ENCODE measurements at places on chromosomes 3 and 15. TPM values are rescaled to one million over a fixed set of nuclear protein-coding genes. Genes with fewer than 3 reads are reported as not detected.

DNA sequence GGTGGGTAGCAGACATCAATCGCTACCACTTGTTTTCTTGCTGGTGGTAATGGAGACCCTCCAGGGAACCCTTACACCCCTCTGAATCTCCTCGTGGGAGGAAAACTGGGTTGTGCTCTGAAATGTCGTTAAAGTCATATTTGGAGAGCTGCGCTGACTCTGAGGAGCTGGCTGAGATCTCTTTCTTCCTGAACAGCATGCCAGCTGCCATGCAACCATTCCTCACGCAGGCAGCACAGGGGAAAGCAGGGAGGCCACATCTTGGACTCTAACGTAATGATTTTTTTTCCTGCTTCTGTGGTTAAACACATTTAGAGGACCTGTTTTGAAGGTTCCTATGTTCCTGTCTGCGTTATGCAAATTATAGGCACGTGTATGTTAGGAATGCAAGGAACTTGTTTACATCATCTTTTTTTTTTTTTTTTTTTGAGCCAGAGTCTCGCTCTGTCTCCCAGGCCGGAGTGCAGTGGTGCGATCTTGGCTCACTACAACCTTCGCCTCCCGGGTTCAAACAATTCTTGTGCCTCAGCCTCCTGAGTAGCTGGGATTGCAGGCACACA is 156.7 kb downstream of the TJP1 start:
- H3K27ac ChIP-seq, result no peak overlapping the region
- no peaks in the 10 kb centered on the region for H3K36me3 ChIP-seq
- no peak for DNase-seq
- no peak overlapping the region for H3K4me3 ChIP-seq
- H3K27me3 ChIP-seq, result no peaks in the 10 kb centered on the region

DNA sequence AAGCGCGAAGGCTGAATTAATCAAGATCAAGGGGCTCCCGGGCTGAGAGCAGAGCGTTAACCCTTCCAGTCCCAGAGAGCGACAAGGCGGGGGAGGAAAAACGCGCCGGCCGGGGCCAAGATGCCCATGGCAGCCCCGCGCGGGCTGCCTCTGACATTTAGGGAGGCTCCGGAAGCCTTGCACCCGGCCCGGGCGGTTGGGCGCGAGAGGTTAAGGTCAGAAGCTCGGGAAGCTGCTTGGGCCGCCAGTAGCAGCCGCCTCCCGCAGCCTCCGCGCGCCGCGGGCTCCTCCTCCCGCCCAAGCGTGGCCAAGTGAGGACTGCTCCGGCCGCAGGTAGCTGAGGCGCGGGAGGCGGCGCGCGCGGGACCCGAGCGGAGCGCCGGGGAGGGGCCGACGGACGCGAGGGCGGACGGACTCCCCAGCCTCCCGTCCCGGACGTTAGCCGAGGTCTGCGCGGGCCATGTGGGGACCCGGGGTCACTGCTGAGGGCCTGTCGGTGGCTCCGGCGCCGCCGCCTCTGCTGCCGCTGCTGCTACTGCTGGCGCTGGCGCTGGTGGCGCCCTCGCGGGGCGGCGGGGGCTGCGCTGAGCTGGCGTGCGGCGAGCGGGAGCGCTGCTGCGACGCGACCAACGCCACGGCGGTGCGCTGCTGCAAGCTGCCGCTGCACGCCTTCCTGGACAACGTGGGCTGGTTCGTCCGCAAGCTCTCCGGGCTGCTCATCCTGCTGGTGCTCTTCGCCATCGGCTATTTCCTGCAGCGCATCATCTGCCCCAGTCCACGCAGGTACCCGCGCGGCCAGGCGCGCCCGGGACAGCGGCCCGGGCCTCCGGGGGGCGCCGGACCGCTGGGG is at the start of gene C3orf80:
C3orf80 (plus strand) TSS at position 247 of the 850 bp plus-strand sequence; CDS start at position 461, 214 bp downstream.
- peaks cover 6% of the 10 kb centered on the region for H3K4me1 ChIP-seq
- no peaks in the 10 kb centered on the region for H3K36me3 ChIP-seq
- H3K27me3 ChIP-seq, result peaks cover 12% of the 10 kb centered on the region
- no peak for DNase-seq
- H3K4me3 ChIP-seq, result peak within 1 kb of the TSS; percentile 57
- H3K27ac ChIP-seq, result no peak within 1 kb of the TSS

The WDR48 gene
- 32.8 TPM for total RNA-seq

DNA sequence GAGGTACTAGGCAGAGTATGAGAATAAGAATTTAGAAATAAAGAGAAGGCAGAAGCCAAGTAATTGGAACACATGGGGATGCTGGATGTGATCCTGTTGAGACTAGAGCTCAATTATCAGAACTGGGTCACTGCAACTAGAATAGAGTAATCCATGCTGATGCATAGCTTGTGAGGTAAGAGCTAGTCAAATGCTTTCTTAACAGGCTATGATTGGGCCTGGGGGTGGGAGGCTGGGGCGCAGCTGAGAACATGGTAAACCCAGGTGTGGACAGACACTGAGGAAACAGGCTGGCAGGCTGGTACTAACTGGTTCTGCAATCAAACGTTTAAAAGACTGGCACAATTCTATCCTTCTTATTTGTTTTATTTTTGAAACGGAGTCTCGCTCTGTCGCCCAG is 50.5 kb upstream of the LRRFIP2 start:
- no peaks in the 10 kb centered on the region for H3K36me3 ChIP-seq
- H3K27me3 ChIP-seq, result no peaks in the 10 kb centered on the region
- H3K4me3 ChIP-seq, result no peak overlapping the region
- no peaks in the 10 kb centered on the region for H3K4me1 ChIP-seq

All from breast epithelium (tissue), 4 donors.